Hair follicular keratinocyte (primary cell): ENCODE measurements at places on chromosomes 6 and 20. TPM values are rescaled to one million over a fixed set of nuclear protein-coding genes. Genes with fewer than 3 reads are reported as not detected.

The BHLHE23 gene
- not detected in 2 replicates for total RNA-seq

The HRH3 gene
- total RNA-seq: not detected in 2 replicates

The DZANK1 gene
- 0.65 and 1.9 TPM in 2 replicates for total RNA-seq

The MEI4 gene
- total RNA-seq: 0.23 TPM in 1 of 2 replicates, not detected in the other

The TNNC2 gene
- total RNA-seq: not detected in 2 replicates

The MICB gene
- 8.7 and 16.8 TPM in 2 replicates for total RNA-seq

The THBD gene
- total RNA-seq: 16.9 and 30.9 TPM in 2 replicates

The BICRAL gene
- total RNA-seq: 2.1 and 4.4 TPM in 2 replicates

The PROKR2 gene
- not detected in 2 replicates for total RNA-seq

The COL19A1 gene
- not detected in 2 replicates for total RNA-seq

The MDN1 gene
- 12.7 and 12.9 TPM in 2 replicates for total RNA-seq

The PTCRA gene
- total RNA-seq: not detected in 2 replicates

The PI16 gene
- not detected in 2 replicates for total RNA-seq

The HLA-DRB5 gene
- not detected in 2 replicates for total RNA-seq

The RALY gene
- 142 and 156 TPM in 2 replicates for total RNA-seq

The GPLD1 gene
- 0.31 TPM in 1 of 2 replicates, not detected in the other for total RNA-seq

The PFDN6 gene
- total RNA-seq: 51.1 and 83.6 TPM in 2 replicates

The STMND1 gene
- not detected in 2 replicates for total RNA-seq

The PERP gene
- total RNA-seq: 229 and 343 TPM in 2 replicates

The VPS52 gene
- total RNA-seq: 26.3 and 40.4 TPM in 2 replicates

The DPPA5 gene
- not detected in 2 replicates for total RNA-seq
